ENCODE measurements at places on chromosomes 6 and 20. TPM values are rescaled to one million over a fixed set of nuclear protein-coding genes. Genes with fewer than 3 reads are reported as not detected.

Gene E2F3
- total RNA-seq = 9.5 TPM

Gene QRSL1
- total RNA-seq = 5.9 TPM

Gene HMGCLL1
- total RNA-seq = 0.33 TPM

Gene ARFGEF3
- 3.9 TPM for total RNA-seq

Gene DAAM2
- 5.2 TPM for total RNA-seq

Gene CDYL
- 12.1 TPM for total RNA-seq

Gene SLC24A3
- 0.76 TPM for total RNA-seq

Gene MAP3K5
- total RNA-seq = 9.5 TPM

Gene NKAIN2
- total RNA-seq = 0.76 TPM

Gene ELOVL4
- total RNA-seq = 2.2 TPM

Gene TAGAP
- total RNA-seq = not detected

Gene TAAR1
- not detected for total RNA-seq

Gene NKAIN4
- total RNA-seq = 213 TPM

Gene HBS1L
- 48.1 TPM for total RNA-seq

Gene PCED1A
- 20.4 TPM for total RNA-seq

Gene SLC17A4
- not detected for total RNA-seq

Gene BTN1A1
- not detected for total RNA-seq

Gene RFX6
- not detected for total RNA-seq

Gene BEND6
- total RNA-seq = 2.3 TPM

Gene CASP8AP2
- total RNA-seq = 3.7 TPM

Gene TSBP1
- total RNA-seq = not detected

Gene KIF25
- total RNA-seq = not detected

Gene NRSN1
- not detected for total RNA-seq

Gene NELFE
- 108 TPM for total RNA-seq

Gene DLK2
- 0.38 TPM for total RNA-seq

Gene ENPP1
- total RNA-seq = 5.4 TPM

Gene BTNL2
- total RNA-seq = not detected

Gene HTR1B
- 1.4 TPM for total RNA-seq

Gene CTSZ
- 197 TPM for total RNA-seq

Gene EYA2
- not detected for total RNA-seq

Gene OSTM1
- 21.6 TPM for total RNA-seq

Gene PNLDC1
- not detected for total RNA-seq

Gene SLC22A7
- not detected for total RNA-seq

Gene MMP24
- total RNA-seq = 63.9 TPM

Gene WASF1
- 18.6 TPM for total RNA-seq

Gene MUC21
- total RNA-seq = not detected

Gene SLC22A16
- not detected for total RNA-seq

Gene ADAM33
- 0.33 TPM for total RNA-seq

Gene CRISP2
- under 0.01 TPM for total RNA-seq

Gene ZNF318
- 7.7 TPM for total RNA-seq

Gene CTAGE9
- not detected for total RNA-seq

Gene ADGRB3
- 1.4 TPM for total RNA-seq

All from mesangial cell (primary cell).